ENCODE measurements at places on chromosomes 7 and 10.

- no peak for DNase-seq
These were observed 83.5 kb downstream of the RABGEF1 start for GRCh38 chr7:66824041-66824440.

DNA sequence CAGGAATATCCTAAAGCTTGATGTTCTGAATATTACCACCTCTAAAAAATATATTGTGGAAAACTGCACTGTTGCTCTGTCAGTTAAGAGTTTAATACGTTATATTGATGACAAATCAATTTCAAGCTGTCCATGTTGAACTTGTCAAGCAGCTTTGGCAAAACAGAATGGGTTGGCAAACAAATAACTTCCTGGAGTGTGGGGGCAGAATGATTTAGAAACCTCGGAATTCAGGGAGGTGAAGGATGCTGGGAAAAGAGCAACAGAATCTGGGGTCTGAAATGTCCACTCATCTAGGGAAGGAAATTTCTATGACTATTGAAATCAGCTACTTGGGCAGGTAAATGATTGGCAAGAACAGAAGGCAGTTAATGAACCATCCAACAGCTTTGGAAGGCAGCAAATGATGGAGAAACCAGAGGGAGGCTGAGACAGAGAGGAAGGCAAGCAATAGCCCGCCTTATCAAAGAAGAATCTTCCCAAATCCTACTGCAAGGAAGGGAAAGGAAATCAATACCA lies 95.1 kb upstream of the PALS2 start:
- no peak for DNase-seq

DNA sequence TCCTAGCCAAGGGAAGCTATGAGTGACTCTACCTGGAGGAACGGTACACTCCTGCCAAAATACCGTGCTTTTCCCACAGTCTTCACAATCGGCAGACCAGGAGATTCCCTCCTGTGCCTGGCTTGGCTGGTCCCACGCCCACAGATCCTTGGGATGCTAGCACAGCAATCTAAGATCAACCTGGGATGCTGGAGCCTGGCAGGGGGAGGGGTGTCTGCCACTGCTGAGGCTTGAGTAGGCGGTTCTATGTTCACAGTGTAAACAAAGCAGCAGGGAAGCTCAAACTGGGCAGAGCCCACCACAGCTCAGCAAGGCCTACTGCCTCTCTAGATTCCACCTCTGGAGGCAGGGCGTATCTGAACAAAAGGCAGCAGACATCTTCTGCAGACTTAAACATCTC lies 295.3 kb downstream of the ELMO1 start:
- no peak for DNase-seq

GRCh38 chr10:201328-201771 lies 66.1 kb downstream of the ZMYND11 start:
- no peak for DNase-seq

DNA sequence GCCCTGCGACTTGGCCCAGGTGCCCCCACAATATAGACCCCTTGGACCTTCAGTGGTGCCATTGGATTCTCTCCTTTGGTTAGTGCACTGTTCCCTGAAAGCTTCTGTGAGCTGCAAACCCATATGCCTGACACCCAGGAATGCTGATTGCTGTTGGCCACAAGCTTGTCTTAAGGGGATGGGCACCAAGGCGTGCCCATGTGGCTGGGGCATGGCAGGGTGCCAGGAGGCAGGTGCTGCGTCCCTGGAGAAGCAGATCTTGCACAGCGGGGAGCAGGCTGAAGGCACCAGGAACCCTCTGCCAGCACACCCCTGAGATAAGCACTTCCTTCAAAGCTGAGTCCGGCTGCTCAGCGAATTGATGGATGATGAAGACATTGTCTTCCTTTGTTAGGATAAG lies 411.8 kb downstream of the SDK1 start:
- DNase-seq: no peak

DNA sequence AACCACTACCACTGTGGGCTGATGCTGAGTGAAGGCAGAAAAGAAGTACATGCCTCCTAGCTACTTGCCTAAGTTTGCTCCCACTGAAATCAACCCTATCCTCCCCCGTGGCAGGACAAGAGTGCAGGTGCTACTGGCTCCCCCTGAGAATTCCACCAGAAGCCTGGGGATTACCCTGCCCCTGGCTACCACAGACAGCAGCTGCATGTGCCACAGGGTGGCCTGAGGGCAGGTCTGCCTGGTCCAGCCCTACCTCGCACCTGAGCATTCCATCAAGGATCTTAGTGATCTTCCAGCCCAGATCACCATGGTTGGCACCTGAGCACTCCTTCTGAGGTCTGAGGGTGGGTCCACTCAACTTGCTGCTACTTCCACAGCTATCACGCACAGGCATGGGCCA lies 176.4 kb upstream of the SMIM30 start:
- DNase-seq: no peak

- DNase-seq: no peak
These were observed 1013.1 kb downstream of the KCNMA1 start for GRCh38 chr10:76624470-76624869.

DNA sequence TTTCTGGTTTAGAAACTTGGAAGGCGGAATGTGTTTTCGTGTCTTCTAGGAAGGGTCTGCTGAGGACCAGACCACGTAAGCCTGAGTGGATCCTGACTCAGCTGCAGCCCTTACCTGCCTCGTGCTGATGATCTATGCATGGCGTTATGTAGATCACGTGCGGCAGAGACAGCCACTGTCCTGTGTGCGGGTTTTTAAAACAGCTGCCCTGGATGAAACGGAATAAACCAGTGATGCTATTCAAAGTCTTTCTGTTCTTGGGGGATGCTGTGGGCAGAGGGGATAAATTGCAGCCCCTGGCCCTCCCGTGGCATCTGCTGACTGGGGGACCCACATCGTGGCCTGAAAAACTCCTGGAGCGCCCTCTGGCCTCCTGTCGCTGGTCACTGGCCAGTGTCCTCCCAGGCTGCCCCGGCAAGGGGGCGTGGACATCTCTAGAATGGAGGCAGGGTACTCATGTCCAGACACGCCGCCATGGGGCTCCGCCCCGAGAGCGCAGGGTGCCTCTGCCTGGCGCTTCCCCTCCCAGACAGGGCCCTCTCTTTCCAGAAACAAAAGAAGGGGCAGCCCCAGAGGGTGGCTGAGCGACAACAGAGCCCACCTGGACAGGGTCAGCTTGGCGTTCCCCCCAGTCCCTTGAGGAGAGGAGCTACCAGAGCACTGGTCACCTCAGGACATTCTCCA lies 13.2 kb downstream of the ALKBH4 start:
- no peak for DNase-seq

DNA sequence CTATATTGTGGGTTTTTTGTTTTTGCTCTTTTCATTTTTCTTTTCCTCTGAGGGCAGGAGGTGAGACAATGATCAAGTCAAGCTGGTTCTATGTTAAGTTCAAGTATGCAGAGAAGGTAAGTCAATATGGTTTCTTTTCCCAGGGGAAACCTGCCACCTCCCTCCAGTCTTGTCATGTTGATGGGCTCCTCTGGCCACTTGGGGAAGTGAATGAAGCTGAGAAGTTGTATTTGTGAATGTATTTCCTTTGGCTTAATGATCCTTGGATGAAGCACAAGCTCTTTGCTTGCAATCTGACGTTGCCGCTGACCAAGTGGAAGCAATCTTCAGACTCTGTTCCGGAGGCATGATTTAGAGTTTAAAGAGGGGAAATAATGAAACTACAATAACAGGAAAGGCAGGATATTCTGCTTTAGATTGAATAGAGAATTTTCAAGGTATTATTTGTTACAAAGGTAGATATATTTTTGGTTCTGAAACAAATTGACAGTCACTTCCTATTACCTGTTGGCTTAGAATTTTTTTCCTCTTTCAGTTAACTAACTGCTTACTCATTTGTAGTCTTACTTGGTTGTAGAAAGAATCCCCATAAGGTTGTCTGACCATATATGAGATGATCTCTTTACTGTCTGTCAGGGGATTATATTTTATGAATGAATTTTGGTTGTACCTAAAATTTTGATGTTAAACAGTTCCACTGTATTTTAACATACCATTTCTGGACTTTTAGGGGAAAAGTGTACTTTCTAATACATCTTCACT lies 369.6 kb downstream of the AUTS2 start:
- DNase-seq: no peak

DNA sequence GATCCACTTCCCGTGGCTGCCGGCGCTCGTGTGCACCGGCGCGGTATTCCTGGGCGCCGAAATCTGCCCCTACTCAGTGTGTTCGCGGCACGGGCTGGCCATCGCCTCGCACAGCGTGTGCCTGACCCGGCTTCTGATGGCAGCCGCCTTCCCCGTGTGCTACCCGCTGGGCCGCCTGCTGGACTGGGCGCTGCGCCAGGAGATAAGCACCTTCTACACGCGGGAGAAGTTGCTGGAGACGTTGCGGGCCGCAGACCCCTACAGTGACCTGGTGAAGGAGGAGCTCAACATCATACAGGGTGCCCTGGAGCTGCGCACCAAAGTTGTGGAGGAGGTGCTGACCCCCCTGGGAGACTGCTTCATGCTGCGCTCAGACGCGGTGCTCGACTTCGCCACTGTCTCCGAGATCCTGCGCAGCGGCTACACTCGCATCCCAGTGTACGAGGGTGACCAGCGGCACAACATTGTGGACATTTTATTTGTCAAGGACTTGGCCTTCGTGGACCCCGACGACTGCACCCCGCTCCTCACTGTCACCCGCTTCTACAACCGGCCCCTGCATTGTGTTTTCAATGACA lies 1.3 kb downstream of the CNNM1 start:
- no peak for DNase-seq

GRCh38 chr10:61397175-61397986 lies 55.8 kb downstream of the TMEM26 start:
- DNase-seq: no peak

DNA sequence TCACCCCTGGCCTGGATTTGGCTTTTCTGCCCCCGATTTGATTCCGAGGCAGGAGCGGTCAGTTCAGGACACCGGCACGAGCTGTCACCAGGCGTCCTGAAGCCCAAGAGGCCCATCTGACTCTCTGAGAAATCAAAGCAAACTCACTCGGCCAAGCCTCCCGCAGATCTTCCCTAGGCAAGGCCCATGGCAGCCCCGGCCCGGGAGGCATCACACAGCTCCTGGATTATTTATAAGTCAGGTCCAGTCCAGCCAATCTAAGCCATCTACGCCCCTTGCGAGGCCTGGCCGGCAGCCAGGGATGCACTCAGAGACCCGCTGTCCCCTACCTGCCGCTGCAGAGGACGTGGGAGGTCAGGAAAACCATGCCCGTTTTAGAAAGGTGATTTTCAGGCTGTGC lies 87.3 kb upstream of the DIP2C start:
- no peak for DNase-seq

GRCh38 chr7:148588670-148589131 lies 1.9 kb upstream of the C7orf33 start:
- DNase-seq: no peak

DNA sequence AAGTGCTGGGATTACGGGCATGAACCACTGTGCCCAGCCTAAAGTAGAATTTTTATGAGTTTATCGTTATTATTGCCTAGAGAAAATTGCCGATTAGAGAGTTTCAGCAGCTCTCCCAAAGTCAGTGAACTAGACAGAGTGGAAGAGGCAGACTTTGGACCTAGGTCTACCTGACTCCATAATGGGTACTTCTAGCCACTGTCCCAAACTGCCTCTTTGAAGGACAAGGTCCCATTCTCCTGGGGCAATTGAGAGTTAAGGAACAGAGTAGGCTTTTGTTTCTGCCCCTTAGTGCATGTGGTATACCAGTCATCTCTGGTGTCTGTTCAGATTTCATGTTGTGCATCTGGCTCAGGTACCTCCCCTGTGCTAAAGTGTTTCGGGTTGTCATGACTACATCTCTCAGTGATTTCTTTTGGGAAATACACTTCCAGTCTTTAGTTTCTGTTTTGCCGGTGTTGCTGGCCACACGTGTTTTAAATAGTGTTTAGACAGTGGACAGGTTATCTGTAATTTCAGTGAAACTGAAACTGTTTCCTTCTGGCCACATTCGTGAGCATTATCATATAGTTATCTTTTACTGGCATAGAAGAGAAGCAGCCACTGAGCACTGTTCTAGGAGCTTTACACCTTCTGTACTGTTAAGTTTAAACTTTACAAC lies 4.7 kb downstream of the TMEM236 start:
- DNase-seq: no peak

DNA sequence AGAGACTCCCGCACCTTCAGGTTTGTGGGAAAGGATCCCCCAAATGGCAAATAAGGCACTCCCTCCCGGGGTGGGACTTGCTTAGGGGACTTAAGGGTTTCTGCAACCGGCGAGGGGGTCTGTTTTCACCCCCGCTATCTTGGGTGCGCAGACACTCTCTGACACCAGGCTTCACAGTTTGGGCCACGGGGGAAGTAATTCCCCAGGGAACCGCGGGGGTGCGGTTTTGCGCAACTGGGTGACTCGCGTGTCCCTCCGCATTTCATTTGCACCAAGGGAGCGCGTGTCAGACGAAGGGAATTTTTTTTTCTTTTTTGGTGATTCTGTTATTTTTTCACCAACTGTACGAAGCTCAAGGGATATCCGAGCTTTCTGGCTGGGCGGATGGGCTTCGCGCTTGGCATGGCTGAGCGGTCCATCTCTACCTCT lies 1.7 kb downstream of the GRM8 start:
- peak; percentile 61 for DNase-seq

DNA sequence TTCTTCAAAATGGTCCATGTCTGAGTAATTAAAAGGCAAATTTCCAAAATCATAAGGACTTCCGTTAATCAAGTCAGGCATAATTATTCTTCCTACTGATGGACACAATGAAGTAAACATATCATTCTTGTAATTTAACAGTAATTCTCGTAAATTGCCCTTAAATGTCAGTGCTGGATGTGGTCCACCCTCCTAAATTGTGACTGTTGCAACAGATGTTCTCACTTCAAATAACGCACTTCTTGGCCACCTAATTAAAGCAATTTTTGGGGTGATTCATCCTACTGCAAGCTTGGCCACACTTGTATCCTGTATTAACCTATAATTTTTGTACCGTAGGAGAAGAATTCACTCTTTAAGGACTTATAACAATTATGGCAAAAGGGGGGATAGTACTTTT lies 1.9 kb downstream of the COL1A2 start:
- no peak for DNase-seq

DNA sequence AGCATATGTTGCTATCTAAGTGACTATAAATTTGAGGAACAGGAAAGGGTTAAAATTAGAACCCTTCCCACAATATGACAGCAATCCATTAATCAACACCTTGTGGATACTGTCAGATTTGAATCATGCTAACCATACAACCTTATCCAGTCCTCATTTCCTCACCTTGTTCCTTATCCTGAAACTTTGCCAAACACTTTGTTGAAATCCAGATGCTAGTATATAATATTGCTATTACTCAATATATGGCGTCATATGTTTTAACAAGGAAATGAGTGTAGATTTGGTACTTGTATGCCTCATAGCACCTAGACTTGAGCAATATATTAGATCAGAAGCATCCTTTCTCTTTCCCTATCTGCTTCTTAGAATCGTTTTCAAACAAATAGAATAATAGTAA lies 66.3 kb upstream of the SLC25A13 start:
- no peak for DNase-seq
